ENCODE measurements at places on chromosomes 3 and 15. TPM values are rescaled to one million over a fixed set of nuclear protein-coding genes. Genes with fewer than 3 reads are reported as not detected.

CPLX3 gene
- total RNA-seq: not detected

ZNF620 gene
- total RNA-seq: 2.4 TPM

NEIL1 gene
- 5.3 TPM for total RNA-seq

HEMK1 gene
- total RNA-seq: 10.3 TPM

CKMT1B gene
- not detected for total RNA-seq

OXNAD1 gene
- 7.8 TPM for total RNA-seq

CADPS gene
- 0.40 TPM for total RNA-seq
